ENCODE measurements at places on chromosomes 2 and 18.

DNA sequence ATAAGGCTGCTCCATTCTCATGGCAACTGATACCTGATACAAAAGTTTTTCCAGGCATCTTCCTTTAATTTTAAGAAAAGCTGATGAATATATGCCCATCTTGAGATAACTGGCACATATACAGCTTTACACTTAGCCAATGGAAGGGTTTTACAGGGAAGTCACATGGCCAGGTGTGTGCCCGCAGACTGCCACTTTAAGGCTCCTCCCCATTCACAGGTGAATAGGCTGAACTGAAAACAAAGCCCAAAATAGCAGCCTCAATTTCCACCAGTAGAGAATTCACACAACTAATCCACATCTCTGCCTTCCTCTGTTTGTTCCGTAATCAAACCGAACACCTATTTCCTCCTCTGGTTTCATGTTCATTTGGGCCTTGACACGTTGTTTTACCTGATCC lies 9.8 kb upstream of the ME2 start:
- no peak for DNase-seq

- DNase-seq: no peak
These were observed 21.8 kb upstream of the GIGYF2 start for GRCh38 chr2:232675381-232675780.

DNA sequence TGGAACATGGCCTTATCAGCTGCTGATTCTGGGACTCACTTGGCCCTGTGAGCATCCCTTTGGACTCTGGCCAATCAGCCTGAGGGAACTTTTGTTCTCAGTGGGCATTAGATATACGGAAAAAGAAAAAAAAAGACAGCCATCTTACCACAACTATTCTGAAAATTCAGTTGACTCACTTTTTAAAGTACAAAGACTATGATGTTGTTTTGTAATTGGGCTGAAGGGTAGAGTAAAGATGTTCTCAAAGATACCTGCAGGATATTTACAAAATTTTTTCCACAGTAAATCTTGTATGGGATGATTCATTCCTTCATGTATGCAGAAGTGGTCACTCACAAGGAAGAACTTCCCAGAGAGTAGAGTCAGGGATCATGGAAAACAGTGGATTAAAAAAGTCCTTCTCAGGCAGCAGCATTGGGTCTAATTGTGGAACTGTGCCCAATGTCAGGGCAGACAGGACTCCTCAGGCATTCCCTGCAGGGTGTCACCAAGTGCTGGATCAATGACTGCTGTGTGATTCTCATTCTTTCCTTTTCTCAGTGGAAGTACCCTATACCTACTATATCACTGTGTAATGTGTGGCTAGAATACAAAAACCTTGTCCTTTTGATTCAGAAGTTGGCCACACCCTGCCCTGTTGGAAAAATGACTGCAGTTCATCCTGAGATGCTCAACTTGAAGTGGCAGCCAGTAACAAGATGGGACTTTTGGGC lies 35.4 kb downstream of the SULT1C4 start:
- no peak for DNase-seq

DNA sequence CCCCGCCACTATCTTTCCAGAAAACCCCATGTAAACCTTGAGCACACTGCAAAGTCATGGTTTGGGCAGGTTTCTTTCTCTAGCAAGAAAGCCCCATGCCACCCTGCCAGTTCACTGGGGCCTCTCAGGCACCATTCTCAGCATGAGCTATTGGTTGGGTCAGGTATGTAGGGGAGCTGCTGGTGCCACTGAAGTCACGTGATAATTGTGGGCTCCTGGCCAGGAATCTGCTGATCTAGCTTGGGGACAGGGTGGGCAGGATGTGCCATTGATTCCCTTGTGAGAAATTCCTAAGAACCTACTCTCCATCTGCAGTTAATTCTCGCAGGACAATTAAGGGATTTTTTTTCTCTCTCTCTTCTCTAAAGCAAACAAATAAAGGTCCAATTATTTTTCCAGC lies 26.5 kb upstream of the HNMT start:
- no peak for DNase-seq

DNA sequence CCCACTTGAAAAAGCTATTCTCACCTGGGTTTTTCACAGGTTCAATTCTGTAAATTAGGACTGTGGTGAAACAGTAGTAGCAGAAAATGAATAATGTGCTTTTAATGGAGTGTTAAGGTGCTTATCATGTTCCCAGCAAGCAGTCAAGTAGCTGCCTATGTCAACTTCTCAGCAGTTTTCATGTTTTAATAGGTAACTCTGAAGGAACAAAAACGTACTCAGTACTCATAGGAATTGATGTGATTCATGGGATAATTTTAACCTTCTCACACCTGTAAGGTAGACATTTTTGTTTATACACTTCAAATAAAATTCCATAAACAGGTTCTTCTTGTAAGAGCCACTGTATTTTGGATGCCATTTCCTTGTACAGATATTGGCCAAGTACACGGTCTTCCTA lies 801.6 kb downstream of the MBD2 start:
- no peak for DNase-seq

DNA sequence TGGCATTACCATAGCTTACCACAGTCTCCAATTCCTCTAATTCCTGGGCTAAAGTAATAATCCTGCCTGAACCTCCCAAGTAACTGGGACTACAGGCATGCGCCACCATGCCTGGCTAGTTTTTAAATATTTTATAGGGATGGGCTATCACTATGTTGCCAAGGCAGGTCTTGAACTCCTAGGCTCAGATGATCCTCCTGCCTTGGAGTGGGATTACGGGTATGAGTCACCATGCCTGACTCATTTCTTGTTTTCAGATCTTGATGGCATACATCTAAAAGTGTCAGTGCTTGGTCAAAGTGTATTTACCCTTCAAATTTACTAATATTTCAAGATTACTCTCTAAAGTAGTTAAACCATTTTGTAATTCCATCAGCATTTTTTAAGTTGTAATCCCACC lies 9.4 kb upstream of the SOCS6 start:
- no peak for DNase-seq

- DNase-seq: no peak
These were observed 392.5 kb downstream of the FIGN start for GRCh38 chr2:163343316-163343715.

DNA sequence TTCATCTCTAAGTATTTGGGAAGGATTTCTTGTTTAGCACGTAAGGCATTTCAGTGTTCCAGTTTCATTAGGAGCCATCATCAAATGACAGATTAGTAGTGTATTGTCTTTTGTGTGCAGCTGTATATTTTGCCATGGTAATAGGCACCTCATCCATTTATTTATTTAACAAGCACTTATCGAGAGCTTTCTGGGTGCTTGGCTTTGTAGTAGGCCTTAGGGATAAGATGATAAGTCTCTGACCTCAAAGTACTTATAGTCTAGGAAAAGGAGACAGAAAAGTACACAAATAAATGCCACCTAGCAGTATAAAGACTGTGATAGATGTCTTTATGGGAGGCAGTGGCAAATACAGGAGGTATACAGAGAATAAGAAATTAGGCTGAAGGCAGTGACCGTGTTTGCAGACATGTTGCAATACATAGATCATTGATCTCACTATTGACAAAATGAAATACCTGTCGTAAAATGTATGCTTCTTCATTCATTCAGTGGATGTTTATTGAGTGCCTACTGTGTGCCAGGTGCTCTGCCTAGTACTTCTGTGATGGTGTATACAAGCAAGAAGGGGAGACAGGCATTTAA lies 265.9 kb downstream of the SETBP1 start:
- DNase-seq: no peak

DNA sequence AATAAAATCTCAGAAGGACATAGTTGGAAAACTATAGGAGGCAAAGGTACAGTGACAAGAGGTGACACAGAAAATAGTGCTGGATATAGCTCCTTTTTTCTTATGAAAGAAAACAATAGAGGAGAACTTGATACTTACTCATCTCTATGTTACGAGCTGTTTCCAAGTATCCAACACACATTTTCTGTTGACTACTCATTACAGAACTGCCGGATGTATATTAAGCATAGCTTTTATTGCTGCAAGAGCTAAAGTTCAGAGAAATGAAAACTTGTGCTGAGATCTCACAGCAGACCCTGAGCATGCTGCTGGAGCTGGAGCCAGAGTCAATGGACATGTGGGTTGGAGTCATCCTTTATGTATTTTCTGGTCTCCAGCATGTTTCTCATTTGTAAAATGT lies 210.0 kb upstream of the NT5C1B start:
- DNase-seq: no peak

GRCh38 chr2:105377871-105378270 lies 21.0 kb downstream of the FHL2 start:
- DNase-seq: no peak

DNA sequence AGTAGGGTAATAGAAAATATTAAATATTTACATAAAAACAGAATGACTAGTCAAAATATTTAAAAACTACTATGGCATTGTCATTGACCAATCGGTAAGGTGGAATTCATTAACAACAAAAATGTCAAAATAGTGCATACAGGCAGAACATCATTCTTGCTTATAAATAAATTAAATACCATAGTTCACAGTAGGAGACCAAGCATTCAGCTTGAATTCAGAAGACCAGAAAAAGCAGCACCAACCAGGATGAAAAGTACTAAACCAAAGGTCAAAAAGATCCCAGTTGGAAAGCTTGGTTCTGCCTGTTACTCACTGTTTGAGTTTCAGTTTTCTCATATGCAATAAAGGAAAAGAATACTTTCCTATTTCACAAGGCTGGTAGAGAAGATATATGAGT lies 244.3 kb downstream of the OSR1 start:
- no peak for DNase-seq

- no peak for DNase-seq
These were observed 44.5 kb upstream of the DAPL1 start for GRCh38 chr2:158750458-158751125.

DNA sequence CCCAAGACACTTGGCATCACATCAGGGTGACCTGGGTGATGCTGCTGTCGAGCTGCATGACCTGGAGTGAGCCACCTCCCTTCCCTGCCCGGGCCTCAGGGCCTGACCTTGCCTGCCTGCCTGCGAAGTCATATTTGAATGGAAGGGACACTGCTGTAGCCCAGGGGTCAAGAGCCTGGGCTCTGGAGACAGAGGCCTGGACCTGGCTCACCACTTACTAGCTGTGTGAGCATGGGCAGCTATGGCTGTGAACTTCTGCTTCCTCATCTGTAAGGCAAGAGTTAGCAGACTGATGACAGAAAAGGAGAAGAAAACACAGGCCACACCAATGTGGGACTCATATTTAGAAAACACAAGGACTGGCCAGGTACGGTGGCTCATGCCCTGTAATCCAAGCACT lies 118.7 kb downstream of the ZFP36L2 start:
- no peak for DNase-seq

Data from CD4-positive, alpha-beta memory T cell (primary cell).